ENCODE measurements at places on chromosomes 4 and X. TPM values are rescaled to one million over a fixed set of nuclear protein-coding genes. Genes with fewer than 3 reads are reported as not detected.

GRCh38 chr4:91958596-91958995, 345.2 kb upstream of the GRID2 start:
- DNase-seq, result peak; percentile 61

SSX4 gene
- 1.6 TPM for total RNA-seq

TMSB15C gene
- 7.1 TPM for total RNA-seq

PCDH10 gene
- total RNA-seq, result 111 TPM

DNA sequence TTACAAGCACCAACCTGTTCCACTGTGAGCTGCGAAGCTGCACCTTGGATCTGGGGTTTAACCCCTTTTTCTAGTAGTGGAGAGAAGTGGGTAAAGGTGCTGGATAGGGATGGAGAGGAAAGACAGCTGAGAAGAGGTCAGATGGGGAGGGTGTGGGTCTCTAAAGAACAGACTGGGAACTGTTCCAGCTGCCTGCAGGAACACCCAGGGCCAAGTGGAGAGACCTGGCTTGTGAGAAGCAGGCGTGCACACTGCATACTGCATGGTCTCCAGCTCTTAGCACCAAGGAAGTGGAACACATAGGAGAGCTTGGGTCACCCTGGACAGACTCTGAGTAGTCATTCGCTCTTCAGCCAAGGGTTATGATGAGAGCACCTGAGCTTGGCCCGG, 16.1 kb downstream of the BCOR start:
- peak; percentile 50 for DNase-seq

BEX4 gene
- total RNA-seq, result 71.5 TPM

All from endodermal cell (in vitro differentiated cells).